ENCODE measurements at places on chromosomes 4 and X.

DNA sequence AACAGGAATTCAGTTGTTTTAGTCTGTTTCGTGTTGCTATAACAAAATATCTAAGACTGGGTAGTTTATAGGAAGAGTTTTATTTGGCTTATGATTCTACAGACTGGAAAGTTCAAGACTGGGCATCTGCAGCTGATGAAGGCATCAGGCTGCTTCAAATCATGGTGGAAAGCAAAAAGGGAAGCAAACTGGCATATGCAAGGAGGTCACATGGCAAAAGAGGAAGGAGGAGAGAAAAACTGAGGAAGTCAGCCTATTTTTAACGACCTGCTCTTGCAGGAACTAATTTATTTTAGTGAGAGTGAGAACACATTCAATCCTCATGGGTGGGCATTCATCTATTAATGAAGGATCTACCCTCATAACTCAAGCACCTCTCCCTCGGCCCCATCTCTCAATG is 363.1 kb upstream of the HS3ST1 start:
- DNase-seq: no peak

GRCh38 chrX:118825227-118825626 is 1.6 kb downstream of the ZCCHC12 start:
- DNase-seq: no peak

- no peak for DNase-seq
Measured at GRCh38 chr4:74311696-74312313, 3.5 kb downstream of the EPGN start.

- DNase-seq: no peak
Measured at GRCh38 chrX:12865359-12865758, 1.5 kb upstream of the TLR7 start.

GRCh38 chrX:31356275-31357212 is 284.7 kb upstream of the FTHL17 start:
- no peak for DNase-seq

GRCh38 chr4:16082426-16083240 is 1.2 kb downstream of the PROM1 start:
- DNase-seq: no peak

- DNase-seq: no peak
Measured at GRCh38 chr4:92381616-92382015, 77.8 kb downstream of the GRID2 start.

- no peak for DNase-seq
Measured at GRCh38 chr4:7295197-7295910, 103.0 kb downstream of the SORCS2 start.

DNA sequence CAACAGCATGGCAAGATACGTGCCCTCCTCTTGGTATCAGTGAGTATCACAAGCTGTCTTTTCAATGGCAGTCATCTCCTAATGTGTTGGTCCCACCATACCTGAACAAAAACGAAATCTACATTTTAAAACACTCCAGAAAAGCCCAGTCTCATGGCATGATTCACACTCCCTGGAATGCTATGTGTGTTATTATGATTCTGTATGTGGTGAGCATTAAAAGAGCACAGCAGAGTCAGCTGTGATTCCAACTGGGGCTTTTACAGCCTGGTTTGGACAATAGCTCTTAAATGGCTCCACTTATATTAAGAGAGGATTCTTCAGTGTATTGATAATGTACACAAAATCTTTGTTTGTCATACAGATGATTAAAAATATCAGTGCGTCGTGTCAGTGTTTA is 274.1 kb upstream of the GK2 start:
- no peak for DNase-seq

GRCh38 chr4:7004331-7004730 is 38.8 kb upstream of the TADA2B start:
- no peak for DNase-seq

DNA sequence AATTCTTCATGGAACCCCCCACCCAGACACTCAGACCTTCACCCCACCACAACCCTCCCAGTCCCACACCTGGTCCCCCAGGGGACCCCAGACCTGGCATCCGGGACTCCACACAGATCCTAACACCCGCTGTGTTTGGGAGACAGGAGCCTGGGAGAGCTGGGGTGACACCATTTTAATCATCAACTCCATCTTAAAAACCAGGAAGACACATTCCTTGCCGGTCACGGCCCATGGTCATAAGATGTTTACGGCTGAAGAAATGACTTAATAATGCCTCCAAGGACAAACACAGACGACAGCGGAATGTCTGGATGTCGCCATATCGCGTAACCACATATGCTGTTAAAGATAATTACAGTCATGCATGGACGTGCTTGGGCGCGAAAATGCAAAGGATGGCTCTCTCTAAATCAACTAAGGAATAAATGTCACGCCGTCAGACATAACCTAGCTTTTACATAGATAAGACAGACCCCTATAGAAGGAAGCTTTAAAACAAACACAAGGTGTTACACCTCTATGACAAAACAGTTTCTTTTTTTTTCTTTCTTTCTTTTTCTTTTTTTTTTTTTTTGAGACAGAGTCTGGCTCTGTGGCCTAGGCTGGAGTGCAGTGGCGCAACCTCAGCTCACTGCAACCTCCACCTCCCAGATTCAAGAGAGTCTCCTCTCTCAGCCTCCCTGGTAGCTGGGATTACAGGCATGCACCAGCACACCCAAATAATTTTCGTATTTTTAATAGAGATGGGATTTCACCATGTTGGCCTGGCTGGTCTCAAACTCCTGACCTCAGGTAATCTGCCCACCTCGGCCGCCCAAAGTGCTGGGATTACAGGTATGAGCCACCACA is 2.1 kb upstream of the DHRSX start:
- DNase-seq: no peak

- DNase-seq: no peak
Measured at GRCh38 chr4:88908521-88908920, 148.5 kb downstream of the FAM13A start.

DNA sequence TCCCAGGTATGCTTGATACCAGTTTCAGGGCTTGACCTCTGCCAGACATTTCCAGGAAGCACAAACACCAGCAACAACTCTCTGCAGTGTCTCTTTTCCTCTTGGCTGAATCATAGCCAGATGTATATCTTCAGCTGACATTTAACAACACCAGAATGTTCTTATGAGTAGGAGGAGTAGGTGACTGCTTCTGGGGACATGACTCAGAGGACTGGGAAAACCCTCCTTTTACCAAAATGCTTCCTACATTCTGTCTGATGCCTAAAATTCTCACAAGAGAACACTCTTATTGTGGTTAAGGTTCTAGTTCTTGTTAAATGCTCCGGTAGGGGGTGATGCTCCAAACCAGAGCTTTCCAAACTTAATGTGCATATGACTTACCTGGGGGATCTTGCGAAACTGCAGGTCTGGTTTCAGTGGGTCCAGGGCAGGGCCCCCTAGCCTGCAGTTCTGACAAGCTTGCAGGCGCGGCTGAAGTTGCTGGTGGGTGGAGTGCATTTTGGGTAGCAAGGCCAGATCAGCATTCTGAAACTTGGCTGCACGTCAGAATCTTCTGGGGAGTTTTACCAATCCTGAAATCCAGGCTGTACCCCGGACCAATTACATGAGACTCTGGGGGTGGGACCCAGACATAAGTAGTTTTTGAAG is 329.3 kb upstream of the RPS6KA3 start:
- no peak for DNase-seq

DNA sequence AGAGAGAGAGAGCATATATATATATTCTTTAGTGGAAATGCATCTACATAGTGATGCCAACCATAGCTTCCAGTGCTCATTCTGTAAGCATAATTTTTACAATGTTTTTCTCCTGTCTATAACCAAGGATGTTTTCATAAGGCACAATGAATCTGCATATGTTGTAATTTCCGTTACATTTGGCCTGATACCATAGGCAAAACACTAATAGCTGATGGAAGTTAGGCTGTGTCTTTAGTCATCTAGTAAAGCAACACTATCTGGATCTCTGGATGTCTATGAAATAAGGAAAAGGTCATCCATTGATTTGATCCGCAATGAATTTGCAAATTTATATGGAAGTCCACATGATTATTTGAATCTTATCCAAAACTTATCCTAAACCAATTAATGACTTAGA is 8.1 kb downstream of the PCDH7 start:
- DNase-seq: no peak

GRCh38 chr4:16824278-16824806 is 74.1 kb downstream of the LDB2 start:
- DNase-seq: no peak

DNA sequence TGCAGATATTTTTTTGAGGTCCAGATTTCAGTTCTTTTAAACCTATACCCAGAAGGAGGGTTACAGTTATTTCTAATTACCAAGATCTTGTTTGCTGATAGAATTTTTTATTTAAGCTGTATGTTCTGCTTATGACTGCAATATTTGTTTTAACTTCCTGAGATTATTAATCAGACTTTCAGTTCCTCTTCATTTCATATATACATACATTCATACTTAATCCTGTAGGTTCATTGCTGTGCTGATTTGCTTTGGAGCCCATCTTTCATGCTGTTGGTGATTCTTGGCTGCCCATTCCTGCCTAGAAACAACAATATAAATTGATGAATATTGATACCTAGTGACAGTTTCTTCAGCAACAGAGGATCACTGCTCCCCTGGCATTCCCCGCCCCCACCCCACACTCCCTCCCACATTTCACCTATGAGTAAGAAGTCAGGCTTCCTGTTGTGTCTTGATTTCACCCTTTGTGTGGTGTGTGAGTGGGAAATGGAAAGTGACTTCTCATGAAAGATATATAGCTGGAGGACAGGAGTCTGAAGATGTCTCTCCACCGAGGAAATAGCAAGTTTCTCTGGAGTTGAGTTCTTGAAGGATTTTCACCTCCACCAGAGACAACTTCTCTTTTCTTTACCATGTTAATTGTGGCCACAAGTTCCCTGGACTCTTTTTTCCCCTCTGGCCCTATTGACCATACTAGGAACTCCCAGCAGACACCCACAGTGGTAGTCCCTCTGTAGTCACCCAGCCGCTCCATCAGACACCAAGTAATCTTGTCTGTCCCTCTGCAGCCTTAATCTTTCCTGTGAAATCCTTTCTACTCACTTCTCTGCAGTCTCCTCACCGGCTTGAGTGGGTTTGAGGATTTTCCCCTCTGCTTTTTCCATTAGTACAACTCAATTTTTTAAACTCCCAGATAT is 118.4 kb downstream of the ASB9 start:
- DNase-seq: no peak

DNA sequence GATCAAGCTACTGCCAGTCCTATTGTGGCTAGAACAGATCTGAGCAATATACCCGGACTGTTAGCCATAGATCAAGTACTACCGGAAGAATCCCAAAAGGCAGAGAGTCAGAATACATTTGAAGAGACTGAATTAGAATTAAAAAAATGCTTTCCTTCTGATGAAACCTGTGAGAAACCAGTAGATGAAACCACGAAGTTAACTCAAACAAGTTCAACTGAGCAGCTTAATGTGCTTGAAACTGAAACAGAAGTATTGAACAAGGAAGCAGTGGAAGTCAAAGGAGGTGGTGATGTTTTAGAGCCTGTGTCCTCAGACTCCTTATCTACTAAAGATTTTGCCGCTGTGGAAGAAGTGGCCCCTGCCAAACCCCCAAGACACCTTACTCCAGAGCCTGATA is 46.8 kb downstream of the WDR44 start:
- DNase-seq: no peak

- DNase-seq: no peak
Measured at GRCh38 chr4:16026160-16026761, 57.6 kb downstream of the PROM1 start.

DNA sequence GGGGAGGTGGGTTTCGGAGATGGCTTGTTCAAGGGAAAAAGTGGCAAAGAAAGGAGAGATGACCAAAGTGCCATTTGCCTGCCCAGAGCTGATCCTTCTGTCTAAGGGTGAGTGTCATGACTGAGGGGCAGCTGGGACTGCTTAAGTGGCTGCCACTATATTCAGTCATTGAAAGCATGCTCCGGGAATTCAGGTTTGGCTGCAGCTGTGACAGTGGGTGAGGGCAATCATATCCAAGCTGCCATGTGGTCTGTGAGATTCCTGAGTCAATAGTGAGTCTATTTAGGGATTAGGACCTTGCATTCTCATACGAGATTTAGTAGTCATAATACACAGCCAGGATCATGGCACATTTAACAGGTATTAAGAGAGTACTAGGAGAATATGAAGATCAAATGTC is 138.8 kb upstream of the BANK1 start:
- no peak for DNase-seq

- no peak for DNase-seq
Measured at GRCh38 chr4:107908377-107908776, 23.0 kb upstream of the CYP2U1 start.

DNA sequence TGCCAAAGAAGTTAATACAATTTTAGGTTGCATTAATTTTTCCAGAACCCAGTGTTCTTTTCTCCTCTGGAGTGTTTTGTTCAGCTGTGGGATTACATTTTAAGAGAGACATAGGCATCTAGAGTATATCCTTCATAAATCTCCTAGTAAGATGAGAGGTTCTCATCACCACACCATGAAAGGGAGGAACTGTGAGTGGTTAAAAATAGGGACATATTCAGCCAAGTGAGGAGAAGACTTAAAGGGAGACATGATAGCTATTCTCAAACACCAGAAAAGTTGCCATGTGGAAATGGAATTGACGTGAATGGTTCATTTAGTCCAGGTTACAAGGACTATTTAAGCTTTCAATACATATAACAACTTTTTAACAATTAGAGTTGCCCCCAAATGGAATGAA is 6.5 kb upstream of the MRPL1 start:
- no peak for DNase-seq

DNA sequence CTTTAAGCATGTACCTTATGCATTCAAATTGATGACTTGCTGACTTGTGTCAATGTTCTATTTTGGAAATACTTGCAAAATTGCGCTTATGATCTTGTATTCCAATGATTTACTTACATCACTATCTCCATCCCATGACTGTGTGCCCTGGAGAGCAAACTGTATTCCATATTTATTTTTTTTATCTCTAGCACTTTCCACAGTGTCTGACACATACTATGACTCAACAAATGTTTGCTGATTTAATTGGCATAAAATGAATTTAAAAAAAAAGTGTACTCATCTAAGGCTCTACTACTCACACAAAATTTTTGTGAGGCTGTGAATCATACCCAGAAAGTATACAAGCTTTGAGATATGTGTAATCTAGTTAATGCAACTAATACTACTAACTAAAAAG is 1066.8 kb upstream of the ADGRL3 start:
- DNase-seq: no peak

- DNase-seq: no peak
Measured at GRCh38 chrX:48636776-48637175, 39.5 kb downstream of the WDR13 start.

DNA sequence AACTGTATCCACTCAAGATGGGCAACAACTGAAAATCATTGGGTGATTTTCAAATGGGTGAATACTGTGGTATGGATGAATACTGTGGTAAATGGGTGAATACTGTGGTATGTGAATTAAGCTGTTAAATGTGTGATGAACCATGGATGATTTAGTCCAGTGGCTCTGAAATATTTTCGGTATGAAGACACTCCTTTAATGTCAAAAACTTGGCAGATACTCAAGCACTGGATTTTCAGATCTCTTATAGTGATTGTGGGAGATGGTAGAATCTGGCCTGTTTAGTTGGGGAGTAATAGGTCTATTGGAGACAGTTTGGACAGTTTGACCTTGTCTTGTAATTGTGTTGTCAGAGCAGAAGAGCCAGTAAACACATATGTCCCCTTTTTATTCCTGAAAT is 45.7 kb downstream of the SSX7 start:
- DNase-seq: no peak

GRCh38 chrX:43661521-43662240 is 5.6 kb downstream of the MAOA start:
- DNase-seq: no peak

Data from stimulated activated CD8-positive, alpha-beta memory T cell treated with anti-CD3 and anti-CD28 coated beads, Interleukin-4, amount 100 ng/mL, for 1 hour (primary cell).